ENCODE measurements at places on chromosomes 4 and X. TPM values are rescaled to one million over a fixed set of nuclear protein-coding genes. Genes with fewer than 3 reads are reported as not detected.

GASK1B gene
- total RNA-seq: 13.8 TPM

- H3K4me3 ChIP-seq: no peak overlapping the region
- no peak overlapping the region for H3K27ac ChIP-seq
- no peaks in the 10 kb centered on the region for H3K4me1 ChIP-seq
- DNase-seq: no peak
- H3K27me3 ChIP-seq: no peaks in the 10 kb centered on the region
Measured at GRCh38 chrX:100946299-100946927, 17.7 kb upstream of the XKRX start.

GRCh38 chr4:86432559-86433134 lies 72.8 kb upstream of the MAPK10 start:
- no peak overlapping the region for H3K27ac ChIP-seq
- DNase-seq: no peak
- H3K4me3 ChIP-seq: no peak overlapping the region
- H3K36me3 ChIP-seq: no peaks in the 10 kb centered on the region

RENBP gene
- 7.6 TPM for total RNA-seq

DNA sequence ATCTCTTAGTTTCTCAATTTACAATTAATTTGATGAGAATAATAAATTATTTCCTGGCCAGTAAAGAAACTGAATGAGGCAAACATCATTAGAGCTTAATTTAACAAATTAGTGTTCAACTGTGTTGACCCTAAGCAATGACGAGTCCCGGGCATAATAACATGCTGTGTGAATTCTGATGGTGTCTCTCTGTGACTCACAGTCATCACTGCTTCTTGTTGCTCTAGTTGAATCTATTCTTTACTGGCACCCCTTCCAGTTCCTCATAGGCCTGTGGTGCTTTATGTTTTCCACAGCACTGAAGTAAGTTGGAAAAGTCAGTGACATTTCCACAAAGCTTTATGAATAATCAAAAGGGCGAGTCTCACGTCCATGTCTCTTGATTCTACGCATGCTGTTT lies 57.7 kb upstream of the SLC7A11 start:
- DNase-seq: no peak
- no peaks in the 10 kb centered on the region for H3K27me3 ChIP-seq
- no peaks in the 10 kb centered on the region for H3K36me3 ChIP-seq
- H3K4me3 ChIP-seq: no peak overlapping the region
- H3K27ac ChIP-seq: no peak overlapping the region

DNA sequence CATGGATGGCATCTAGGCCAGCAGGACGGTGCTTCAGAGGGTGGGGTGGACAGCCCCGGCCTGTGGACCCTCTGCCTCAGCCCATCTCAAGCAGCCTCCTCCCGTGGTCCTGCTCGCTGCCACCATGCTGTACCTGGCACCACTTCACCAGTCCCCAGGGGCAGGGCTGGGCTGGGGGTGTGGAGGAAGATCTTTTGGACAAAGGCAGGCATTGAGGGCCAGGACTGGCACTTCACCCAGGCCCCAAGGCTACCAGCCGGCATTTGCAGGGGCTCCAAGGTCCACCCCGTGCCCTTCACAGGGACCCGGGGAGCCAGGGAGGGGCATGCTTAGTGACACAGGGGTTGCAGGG lies 713 bp downstream of the PLXNB3 start:
- no peaks in the 10 kb centered on the region for H3K27me3 ChIP-seq
- H3K4me1 ChIP-seq: peaks cover 20% of the 10 kb centered on the region
- H3K4me3 ChIP-seq: no peak overlapping the region
- no peaks in the 10 kb centered on the region for H3K36me3 ChIP-seq
- no peak for DNase-seq

MAGEA1 gene
- not detected for total RNA-seq

APLN gene
- total RNA-seq: 0.49 TPM

DNA sequence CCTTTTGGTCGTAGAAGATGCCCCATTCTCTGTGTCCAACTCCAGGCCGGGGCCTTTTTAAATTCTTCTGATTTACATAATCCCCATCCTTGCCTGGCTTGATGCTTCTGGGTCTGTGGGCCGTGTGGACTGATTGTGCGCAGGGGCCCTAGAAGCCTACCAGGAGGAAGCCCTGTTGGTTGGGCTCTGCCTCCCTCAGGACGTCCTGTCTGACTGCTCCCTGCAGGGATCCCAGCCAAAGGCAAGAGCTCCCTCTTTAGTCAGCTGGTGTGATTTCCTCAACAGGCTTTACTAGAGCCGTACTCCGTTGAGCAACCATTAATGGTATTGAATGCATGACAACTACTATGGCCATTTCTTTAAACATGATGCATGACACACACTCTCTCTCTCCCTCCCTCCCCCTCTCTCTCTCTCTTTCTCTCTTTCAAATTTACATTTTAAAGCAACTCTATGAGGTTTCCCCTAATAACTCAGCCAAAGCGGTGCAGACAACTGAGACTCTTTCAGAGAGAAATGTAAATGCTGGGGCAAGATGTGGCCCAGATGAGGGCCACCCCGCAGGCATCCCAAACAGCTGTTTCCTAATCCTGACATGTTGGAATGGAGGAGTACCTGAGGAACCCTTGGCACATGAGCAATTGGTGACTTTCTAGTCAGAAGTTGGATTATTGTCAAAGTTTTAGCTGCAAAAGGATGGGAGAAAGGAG lies 117.3 kb downstream of the DRD5 start:
- H3K27ac ChIP-seq: no peak overlapping the region
- H3K27me3 ChIP-seq: no peaks in the 10 kb centered on the region
- no peaks in the 10 kb centered on the region for H3K36me3 ChIP-seq
- no peak overlapping the region for H3K4me3 ChIP-seq

GRCh38 chr4:154877110-154877760 lies 96.2 kb downstream of the RBM46 start:
- no peaks in the 10 kb centered on the region for H3K27me3 ChIP-seq
- no peaks in the 10 kb centered on the region for H3K36me3 ChIP-seq
- H3K27ac ChIP-seq: no peak overlapping the region
- H3K4me3 ChIP-seq: no peak overlapping the region
- no peak for DNase-seq
- no peaks in the 10 kb centered on the region for H3K4me1 ChIP-seq

TRIM75 gene
- not detected for total RNA-seq

GRCh38 chr4:119810001-119810400 lies 181.4 kb upstream of the PDE5A start:
- H3K4me1 ChIP-seq: no peaks in the 10 kb centered on the region
- H3K4me3 ChIP-seq: no peak overlapping the region
- no peak overlapping the region for H3K27ac ChIP-seq
- no peaks in the 10 kb centered on the region for H3K36me3 ChIP-seq
- no peak for DNase-seq
- no peaks in the 10 kb centered on the region for H3K27me3 ChIP-seq

MAGEB6 gene
- total RNA-seq: not detected

PRRG3 gene
- total RNA-seq: 1.1 TPM

TTC29 gene
- not detected for total RNA-seq

- no peaks in the 10 kb centered on the region for H3K27me3 ChIP-seq
- H3K36me3 ChIP-seq: no peaks in the 10 kb centered on the region
- no peak overlapping the region for H3K27ac ChIP-seq
- H3K4me3 ChIP-seq: no peak overlapping the region
- peaks cover 5% of the 10 kb centered on the region for H3K4me1 ChIP-seq
- DNase-seq: no peak
Measured at GRCh38 chr4:80138551-80139538, 58.5 kb upstream of the PRDM8 start.

- no peak for DNase-seq
- no peaks in the 10 kb centered on the region for H3K4me1 ChIP-seq
- no peaks in the 10 kb centered on the region for H3K36me3 ChIP-seq
- no peak overlapping the region for H3K4me3 ChIP-seq
Measured at GRCh38 chr4:41304221-41304620, 47.5 kb downstream of the UCHL1 start.

COL25A1 gene
- total RNA-seq: 0.06 TPM

DNA sequence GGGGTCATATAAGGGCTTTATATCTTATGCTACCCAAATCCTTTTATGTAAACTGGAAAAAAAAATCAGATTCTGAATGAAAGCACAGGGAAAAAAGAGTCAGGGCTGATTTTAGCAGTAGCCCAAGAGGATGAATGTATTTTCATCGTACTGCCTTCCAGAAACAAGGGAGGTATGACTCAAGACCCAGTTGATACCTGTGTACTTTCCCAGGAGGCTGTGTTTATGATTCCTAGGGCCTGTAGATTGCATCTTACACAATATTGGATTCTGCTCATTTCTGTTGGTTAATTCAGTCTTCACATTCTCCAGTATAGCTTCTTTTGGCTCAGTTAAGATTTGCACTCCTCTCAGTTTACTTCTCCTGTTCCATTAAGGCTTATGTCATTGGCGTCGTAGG lies 127.9 kb upstream of the LIMCH1 start:
- H3K27me3 ChIP-seq: no peaks in the 10 kb centered on the region
- peaks cover 10% of the 10 kb centered on the region for H3K4me1 ChIP-seq
- no peaks in the 10 kb centered on the region for H3K36me3 ChIP-seq

DNA sequence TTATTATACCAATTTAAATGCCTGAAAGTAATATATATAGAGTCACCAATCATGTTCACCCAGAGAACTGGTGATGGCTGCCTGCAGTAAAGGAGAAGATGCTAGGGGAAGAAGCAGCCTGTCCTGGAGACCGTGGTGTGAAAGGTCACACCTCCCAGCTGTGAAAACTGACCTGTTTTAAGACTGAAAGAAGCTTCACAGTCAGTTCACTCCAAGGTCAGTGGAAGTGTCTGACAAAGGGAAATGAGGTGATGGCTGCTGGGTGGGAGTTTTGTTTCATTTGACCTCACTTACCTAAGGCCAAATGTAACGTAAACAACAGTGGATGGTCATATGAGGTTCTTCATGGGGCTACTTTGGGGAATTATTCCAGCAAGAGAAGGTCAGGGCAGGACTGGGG lies 352.1 kb upstream of the GATB start:
- peaks cover 29% of the 10 kb centered on the region for H3K4me1 ChIP-seq
- no peak overlapping the region for H3K27ac ChIP-seq

- no peaks in the 10 kb centered on the region for H3K4me1 ChIP-seq
- H3K27ac ChIP-seq: no peak overlapping the region
- H3K4me3 ChIP-seq: no peak overlapping the region
- DNase-seq: no peak
- H3K36me3 ChIP-seq: no peaks in the 10 kb centered on the region
Measured at GRCh38 chr4:176149680-176150355, 45.6 kb downstream of the SPATA4 start.

DNA sequence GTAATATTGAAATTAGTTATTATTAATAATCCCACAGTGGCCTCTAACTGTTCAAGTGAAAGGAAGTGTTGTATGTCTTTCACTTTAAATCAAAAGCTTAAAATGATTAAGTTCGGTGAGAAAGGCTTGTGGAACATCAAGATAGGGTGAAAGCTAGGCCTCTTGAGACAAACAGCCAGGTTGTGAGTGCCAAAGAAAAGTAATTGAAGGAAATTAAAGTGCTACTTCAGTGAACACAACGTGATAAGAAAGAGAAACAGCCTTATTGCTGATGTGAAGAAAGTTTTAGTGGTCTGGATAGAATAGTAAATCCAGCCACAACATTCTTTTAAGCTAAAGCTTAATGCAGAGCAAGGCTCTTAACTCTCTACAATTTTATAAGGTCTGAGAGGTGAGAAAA lies 42.6 kb upstream of the IL13RA2 start:
- no peaks in the 10 kb centered on the region for H3K27me3 ChIP-seq
- H3K4me1 ChIP-seq: no peaks in the 10 kb centered on the region
- H3K27ac ChIP-seq: no peak overlapping the region
- H3K4me3 ChIP-seq: no peak overlapping the region

IQSEC2 gene
- total RNA-seq: 10.3 TPM

DNA sequence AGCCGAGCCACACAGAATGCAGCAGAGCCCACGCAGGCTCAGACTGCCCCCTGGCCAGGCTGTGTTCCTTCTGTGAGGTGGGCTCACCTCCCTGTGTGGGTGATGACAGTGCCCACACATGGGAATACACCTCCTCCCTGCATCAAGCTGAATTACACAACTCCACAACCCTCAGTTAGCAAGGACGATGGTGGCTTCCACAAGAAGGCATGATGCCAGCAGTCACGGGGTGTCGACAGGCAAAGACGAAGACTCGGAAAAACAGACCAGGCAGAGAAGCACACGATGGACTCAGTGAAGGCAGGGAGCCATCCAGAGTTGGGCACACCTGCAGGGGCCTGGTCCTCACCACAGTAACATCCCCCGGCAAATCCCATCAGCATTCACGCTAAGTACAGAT lies 12.1 kb downstream of the LETM1 start:
- DNase-seq: no peak
- H3K4me1 ChIP-seq: no peaks in the 10 kb centered on the region
- H3K4me3 ChIP-seq: no peak overlapping the region
- no peaks in the 10 kb centered on the region for H3K27me3 ChIP-seq

DNA sequence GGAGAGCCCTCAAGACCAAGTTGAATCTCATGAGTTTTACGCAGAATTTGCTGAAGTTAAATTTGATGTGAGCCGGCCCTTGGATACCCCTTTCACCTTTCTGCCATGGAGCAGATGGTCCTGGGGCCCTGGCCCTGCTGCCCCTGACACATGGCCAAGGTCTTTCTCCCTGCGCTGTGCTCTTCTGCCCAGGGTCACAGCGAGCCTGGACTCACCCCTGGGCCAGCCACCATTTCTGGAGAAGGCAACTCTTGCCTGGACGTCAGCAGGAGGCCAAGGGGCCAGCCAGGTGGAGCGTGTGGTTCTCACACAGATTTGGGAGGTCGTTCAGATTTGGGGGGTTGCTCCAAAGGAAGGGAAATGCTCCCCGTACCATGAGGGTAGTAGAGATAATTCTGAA lies 30.0 kb downstream of the PCGF3 start:
- no peak for DNase-seq
- H3K4me3 ChIP-seq: no peak overlapping the region
- no peak overlapping the region for H3K27ac ChIP-seq
- no peaks in the 10 kb centered on the region for H3K27me3 ChIP-seq
- no peaks in the 10 kb centered on the region for H3K4me1 ChIP-seq
- peaks cover 49% of the 10 kb centered on the region for H3K36me3 ChIP-seq

GPM6B gene
- total RNA-seq: 2.4 TPM

MAGEA2 gene
- not detected for total RNA-seq

GRCh38 chrX:143634309-143634662 lies 1.6 kb downstream of the SLITRK4 start:
- no peaks in the 10 kb centered on the region for H3K36me3 ChIP-seq
- H3K4me1 ChIP-seq: no peaks in the 10 kb centered on the region
- H3K4me3 ChIP-seq: peak overlapping the region; percentile 23
- H3K27me3 ChIP-seq: peaks cover 4% of the 10 kb centered on the region
- H3K27ac ChIP-seq: no peak overlapping the region
- no peak for DNase-seq

ZMAT1 gene
- total RNA-seq: 4.6 TPM

HSD17B13 gene
- total RNA-seq: not detected

- no peak overlapping the region for H3K4me3 ChIP-seq
- no peaks in the 10 kb centered on the region for H3K4me1 ChIP-seq
- H3K27ac ChIP-seq: no peak overlapping the region
- no peaks in the 10 kb centered on the region for H3K36me3 ChIP-seq
- no peak for DNase-seq
- peaks cover 37% of the 10 kb centered on the region for H3K27me3 ChIP-seq
Measured at GRCh38 chrX:143636831-143637230, 930 bp upstream of the SLITRK4 start.

GRCh38 chr4:169340834-169341233 lies 70.1 kb upstream of the SH3RF1 start:
- no peaks in the 10 kb centered on the region for H3K4me1 ChIP-seq
- no peak overlapping the region for H3K4me3 ChIP-seq
- no peaks in the 10 kb centered on the region for H3K27me3 ChIP-seq
- DNase-seq: no peak
